Right renal cortex interstitium (tissue), 3 donors: ENCODE measurements at places on chromosomes 16 and 17.

- no peak for DNase-seq
Observed at GRCh38 chr16:69465083-69465721, 40.8 kb downstream of the CYB5B start.

DNA sequence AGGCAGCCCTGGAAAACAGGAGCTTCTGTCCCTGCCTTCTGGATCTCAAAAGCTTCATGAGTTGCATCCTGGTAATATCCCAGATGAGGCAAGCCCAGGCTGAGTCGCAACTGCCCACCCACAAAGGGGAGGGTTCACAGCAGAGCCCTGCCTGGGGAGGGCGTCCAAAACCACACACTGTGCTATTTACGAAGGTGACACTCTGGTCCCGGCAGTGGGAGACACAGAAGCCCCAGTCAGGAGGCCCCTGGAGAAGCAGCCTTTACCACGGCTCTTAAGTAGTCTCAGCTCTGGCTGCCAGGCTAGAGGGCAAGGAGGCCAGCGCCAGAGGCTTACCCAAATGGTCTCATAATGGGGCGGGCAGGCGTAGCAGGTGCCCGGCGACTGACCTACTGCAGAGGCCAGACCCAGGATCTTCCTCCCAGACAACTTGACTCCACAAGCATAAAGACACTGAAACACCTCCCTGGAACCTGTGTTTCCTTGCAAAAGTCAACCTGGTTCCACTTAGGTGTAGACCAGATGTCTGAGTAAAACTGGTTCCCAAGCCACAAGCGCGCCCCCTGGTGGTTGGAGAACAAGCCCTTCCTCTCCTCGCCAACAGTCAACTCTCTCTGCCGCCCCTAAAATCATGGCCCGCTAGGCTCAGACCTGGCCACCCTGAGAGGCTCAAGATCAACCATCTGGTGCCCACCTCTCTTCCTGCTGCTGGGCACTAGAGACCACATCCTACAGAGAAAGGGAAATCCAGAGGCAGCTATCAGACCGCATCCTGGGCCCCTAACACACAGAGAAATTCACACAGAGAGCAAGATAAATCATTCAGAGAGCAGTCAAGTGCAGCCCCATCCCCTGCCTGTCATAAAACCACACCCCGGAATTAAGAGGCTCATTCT lies 5.2 kb downstream of the AXIN2 start:
- no peak for DNase-seq

DNA sequence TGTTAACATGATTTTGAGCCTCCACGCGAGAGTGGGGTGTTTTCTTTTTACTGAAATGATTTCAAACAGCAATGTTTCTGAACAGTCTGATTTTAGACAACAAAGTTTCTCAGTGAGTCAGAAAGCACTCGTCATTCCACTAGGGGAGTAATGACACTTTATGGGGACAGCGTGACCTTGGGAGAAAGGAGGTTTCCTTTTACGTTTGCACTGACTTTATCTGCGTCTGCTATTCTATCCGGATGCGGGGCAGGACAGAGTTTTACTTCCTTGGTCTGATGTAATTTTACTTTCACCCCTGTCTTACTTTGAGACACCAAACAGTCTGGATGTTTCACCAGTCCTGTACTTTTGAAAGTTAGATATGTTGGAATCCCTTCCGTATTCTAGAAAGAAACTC lies 20.7 kb downstream of the SLC47A1 start:
- DNase-seq: no peak

DNA sequence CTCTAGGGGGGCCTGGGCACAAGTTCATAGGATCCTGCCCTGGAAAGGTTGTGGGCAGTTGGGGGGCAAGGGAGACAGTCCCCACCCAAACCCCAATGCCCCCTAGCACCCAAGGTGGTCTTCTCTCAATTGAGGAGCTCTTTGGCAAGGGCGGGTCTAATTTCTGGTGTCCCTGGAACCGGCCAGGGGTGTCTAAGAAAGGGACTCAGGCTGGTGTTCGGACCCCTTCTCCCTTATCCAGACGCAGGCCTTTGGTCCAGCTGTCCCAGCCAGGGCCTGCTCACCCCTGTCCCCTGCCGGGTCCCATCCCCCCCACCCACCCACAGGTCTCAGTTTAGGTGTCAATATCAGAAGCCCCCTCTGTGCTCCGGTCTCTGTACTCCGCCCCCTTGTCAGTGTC lies 860 bp upstream of the ARHGDIG start:
- DNase-seq: no peak
